Stimulated activated CD8-positive, alpha-beta memory T cell treated with anti-CD3 and anti-CD28 coated beads, Interleukin-4, amount 100 ng/mL, for 4 hours (primary cell): ENCODE measurements at places on chromosomes 12 and 14.

GRCh38 chr12:26162905-26163304 is 32.5 kb upstream of the SSPN start:
- no peak for DNase-seq

DNA sequence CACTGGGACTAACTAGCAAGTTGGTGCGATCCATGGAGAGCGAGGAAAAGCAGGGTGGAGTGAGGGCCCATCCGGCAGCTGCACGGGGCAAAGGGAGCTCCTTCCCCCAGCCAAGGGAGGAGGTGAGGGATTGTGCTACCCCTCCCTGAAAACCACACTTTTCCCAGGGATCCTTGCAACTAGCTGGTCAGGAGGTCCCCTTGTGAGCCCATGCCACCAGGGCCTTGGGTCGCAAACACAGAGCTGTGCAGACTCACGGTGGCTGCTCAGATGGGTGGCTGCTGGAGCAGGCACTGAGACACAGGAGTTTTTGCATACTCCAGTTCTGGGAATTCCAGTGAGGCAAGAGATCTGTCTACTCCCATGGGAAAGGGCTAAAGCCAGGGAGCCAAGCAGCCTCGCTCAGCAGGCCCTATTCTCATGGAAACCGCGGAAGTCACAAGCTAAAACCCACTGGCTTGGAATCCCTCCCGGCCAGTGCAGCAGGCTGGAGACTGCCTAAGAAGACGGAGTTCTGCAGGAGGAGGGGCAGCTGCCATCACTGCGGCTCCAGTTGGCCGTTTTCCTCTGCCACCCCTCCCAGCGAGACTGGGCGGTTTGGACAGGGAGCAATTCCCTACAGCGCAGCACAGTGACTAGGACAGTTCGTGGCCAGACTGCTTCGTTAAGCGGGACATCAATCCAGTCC is 10.9 kb upstream of the ZNF705A start:
- no peak for DNase-seq

DNA sequence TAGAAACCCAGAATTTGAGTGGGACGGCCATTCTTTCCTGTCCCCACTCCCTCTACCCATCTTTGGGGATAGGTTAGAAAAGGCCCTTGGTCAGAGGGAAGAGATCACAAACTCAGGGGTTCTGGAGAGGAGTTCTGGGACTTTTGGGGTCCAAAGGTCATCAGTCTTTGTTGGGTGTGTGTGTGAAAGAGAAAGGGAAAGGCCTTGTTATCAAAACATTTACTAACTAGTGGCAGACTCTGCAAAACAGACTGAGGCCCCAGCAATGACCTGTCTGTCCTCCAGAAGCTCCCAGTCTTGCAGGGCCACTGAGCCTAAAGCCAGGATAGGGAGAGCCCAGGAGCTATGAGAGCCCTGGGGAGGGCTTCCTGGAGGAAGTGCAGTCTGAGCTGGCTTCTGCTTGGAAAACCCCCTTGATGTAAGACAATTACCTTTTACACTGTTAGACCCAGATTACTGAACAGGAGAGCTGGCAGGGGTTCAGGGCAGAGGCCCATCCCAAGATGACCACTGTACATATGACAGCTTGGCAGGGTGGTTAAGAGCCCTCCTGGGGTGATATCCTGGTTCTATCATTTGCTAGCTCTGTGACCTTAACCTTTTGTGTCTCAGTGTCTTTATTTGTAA is 429.1 kb upstream of the CCDC196 start:
- no peak for DNase-seq

DNA sequence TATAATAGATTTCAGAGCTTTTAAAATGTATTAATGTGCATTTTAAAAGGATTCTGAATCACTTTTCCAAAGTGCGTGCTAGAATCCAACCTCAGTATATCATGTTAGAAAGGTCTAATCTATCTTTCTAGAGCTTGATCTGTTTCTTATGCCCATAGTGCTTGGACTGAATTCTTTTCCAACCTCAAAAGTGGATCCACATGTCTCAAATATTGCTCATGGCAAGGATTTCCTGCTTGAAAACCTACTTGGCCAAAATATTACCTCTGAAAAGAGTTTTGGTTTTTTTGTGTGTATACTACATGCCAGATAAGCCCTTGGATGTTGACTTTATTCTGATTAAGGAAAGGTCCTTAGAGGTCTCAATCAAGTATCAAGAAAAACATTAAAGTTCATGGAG is 16.9 kb upstream of the SLC6A15 start:
- no peak for DNase-seq

DNA sequence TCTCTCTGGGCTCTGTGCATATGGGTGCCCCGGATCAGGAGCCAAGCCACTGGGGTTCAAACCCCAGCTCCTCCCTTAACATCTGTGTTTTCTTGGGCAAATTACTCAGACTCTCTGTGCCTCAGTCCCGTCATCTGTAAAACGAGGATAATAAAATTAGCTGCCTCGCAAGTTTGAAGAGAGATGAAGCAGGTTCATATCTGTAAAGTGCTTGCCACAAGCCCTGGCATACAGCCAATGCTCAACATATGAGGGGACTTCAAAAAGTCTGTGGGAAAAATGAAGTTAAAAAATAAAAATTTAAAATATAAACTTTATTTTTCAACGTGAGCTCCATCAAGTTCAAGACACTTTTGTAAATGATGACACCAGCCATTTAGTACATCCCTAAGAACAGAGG is 276.7 kb downstream of the FOXN3 start:
- DNase-seq, result no peak

DNA sequence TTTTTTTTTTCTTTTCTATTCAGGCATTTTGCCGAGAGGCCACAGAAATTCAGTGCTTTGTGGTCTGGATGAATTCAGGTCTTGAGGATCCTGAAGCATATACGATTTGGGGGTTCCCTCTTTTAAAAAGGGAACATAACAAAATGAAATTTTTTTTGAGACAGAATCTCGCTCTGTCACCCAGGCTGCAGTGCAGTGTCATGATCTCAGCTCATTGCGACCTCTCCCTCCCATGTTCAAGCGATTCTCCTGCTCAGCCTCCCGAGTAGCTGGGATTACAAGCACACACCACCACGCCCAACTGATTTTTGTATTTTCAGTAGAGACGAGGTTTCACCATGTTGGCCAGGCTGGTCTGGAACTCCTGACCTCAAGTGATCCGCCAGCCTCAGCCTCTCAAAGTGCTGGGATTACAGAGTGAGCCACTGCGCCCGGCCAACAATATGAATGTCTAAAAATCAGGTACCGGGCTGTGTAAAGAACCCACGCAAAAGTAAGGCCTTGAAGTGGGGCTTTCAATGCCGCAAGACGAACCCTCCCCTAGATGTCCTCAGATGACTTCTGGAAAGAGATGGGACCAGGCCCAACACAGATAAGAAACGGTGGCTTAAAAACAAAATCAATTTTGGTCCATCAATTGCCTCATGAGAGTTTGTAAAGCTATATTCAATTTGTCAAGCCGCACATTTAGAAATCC is 30.0 kb downstream of the TESC start:
- DNase-seq, result no peak

- DNase-seq, result no peak
These were observed 7.7 kb upstream of the PCK2 start for GRCh38 chr14:24086193-24086955.

DNA sequence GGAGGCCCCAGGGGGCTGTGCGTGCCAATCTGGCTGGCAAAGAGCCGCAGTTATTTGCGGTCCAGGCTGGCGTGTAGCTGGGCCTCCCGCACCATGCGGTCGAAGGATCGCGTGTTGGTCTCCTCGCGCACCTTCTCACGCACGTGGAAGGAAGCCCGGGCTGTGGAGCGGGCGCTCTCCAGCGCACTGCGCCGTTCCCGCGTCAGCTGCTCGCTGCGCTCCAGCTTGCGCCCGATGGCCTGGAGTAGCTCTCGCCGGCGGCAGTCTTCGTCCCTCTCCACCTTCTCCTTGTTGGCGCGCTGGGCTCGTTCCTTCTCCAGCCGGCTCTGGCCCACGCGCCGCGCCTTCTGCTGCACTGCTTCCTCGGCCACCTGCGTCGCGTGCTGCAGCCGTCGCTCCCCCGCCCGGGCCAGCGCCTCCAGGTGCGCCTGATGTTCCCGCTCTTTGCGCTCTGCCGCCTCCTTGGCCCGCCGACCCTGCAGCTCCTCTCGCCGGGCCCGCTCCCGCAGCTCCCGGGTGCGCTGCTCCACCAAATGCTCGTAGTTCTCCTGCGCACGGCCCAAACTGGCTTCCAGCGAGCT is 3.1 kb downstream of the CCDC177 start:
- no peak for DNase-seq

DNA sequence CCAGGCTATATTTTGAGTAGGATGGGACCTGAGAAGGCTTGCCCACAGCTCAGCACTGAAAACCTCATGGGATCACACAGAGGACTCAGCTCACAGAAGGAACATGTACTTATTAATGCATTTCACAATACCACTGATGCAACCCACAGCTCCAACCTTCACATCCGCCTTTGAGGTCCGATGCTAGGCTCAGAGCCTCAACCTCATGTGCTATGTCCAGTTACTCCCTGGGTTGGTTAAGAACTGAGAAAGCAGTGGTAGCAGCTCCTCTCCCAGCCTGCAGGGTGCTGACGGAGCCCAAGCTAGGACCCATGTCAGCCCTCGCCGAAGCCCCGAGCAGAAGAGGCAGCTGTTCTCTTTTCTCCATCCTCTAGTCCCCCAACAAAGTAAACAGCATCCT is 52.9 kb downstream of the SPTB start:
- no peak for DNase-seq

DNA sequence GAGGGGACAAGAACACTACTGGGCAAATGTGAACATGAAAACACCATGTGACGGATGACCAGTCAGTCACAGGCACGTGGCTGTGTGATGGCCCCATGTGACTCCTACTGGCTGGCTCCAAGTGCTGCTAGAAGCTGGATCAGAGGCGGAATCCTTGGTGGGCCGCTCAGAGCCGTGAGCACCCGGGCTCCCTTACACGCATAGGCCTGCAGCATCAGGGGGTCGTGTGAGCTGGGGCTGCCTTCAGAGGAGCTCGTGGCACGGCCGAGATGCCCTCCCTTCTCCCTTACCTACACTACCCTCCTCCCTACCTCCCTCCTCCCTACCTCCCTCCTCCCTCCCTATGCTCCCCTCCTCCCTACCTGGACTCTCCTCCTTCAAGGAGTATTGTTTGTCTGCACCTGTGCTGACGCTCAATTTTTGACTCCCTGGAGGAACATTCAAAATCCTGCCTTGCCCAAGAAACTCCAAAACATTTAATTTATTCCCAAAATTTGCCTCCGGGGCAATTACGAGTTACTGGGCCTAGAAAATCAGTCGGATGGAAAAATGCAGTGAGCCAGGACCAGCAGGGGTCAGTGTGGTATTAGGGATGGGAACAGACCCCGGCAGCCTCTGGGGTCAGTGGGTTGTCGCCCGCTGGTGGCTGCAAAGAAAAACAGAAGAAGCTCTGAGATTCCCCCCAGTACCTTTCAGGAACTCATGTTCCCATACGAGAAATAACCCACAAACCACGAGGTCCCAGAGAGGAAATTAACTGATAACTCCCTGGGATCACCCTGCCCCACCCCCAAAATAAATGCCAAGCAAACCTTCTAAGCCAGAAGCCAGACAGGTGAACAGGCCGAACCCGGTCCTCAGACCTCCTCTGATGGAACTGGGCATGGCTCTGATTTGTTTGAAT is 61.3 kb downstream of the C14orf132 start:
- DNase-seq, result peak; percentile 2

DNA sequence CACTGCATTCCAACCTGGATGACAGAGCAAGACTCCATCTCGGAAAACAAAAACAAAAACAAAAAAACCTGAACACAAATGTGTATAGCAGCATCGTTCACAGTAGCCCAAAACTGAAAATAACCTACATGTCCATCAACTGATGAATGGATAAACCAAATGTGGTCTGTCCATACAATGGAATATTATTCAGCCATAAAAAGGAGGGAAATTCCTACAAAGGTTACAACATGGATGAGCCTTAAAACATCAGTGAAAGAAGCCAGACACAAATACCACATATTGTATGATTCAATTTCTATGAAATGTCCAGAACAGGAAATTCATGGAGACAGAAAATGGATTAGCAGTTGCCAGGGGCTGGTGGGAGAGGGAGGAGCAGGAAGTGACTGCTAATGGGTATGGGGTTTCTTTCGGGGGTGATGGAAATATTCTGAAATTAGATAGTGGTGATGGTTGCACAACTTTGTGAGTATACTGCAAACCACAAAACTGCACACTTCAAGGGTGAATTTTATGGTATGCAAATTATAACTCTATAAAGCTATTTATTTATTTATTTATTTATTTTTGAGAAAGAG is 4.0 kb downstream of the MYL2 start:
- DNase-seq, result no peak

- DNase-seq, result no peak
These were observed 995.4 kb downstream of the NRXN3 start for GRCh38 chr14:79165471-79166090.

- no peak for DNase-seq
These were observed 149.6 kb upstream of the OTX2 start for GRCh38 chr14:56959869-56960268.

- no peak for DNase-seq
These were observed 28.4 kb downstream of the AREL1 start for GRCh38 chr14:74684434-74684833.

GRCh38 chr12:19462406-19462805 is 23.1 kb downstream of the AEBP2 start:
- no peak for DNase-seq

- DNase-seq, result no peak
These were observed 21.3 kb upstream of the FAM234B start for GRCh38 chr12:13022851-13023271.

- DNase-seq, result no peak
These were observed 16.1 kb downstream of the PIGH start for GRCh38 chr14:67583711-67584644.

GRCh38 chr14:105891221-105891602 is 364.8 kb downstream of the TMEM121 start:
- DNase-seq, result no peak

DNA sequence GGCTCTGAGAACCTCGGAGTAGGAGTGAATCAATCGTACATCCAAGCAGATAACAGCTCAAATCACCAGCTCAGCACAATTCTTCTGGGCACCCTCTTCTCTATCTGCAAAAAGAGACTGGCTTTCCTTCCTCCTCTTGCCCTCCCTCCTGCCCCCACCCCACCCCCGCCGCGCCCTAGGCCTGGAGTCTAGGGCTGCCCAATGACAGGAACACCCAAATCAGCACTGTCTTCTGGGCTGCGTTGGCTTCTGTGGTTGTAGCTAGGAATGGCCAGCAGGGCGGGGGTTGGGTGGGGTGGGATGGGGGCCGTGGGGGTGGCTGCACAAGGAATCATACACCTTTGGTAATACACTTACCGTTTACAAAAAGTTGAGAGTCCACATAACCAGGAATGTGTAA is 28.0 kb upstream of the TMCC3 start:
- no peak for DNase-seq

DNA sequence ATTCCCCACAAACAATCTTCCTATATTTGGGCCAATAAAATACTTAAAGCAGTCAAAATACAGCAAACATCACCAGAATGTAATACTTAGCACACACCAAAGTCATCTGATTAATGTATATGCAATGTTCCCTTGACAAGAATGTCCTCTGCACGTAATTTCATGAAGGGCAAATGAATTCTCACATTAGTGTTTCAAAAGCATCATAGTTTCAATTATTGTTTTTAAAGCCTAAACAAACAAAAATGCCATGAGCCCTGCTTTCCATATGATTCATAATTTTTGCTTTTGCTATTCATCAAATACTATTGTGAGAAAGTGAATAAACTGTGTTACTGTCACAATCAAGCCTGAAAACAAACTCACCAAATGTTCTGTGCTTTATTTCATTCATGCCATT is 156.0 kb downstream of the EPS8 start:
- no peak for DNase-seq

- DNase-seq, result no peak
These were observed 43.3 kb downstream of the SLC8B1 start for GRCh38 chr12:113291586-113291985.

GRCh38 chr12:119540476-119540875 is 53.1 kb upstream of the TMEM233 start:
- DNase-seq, result no peak

- no peak for DNase-seq
These were observed 10.7 kb downstream of the SLC25A47 start for GRCh38 chr14:100333827-100334226.
